ENCODE measurements at places on chromosomes 11 and 22.

- DNase-seq: no peak
These were observed 32.5 kb downstream of the CYB5R2 start for GRCh38 chr11:7640816-7641215.

DNA sequence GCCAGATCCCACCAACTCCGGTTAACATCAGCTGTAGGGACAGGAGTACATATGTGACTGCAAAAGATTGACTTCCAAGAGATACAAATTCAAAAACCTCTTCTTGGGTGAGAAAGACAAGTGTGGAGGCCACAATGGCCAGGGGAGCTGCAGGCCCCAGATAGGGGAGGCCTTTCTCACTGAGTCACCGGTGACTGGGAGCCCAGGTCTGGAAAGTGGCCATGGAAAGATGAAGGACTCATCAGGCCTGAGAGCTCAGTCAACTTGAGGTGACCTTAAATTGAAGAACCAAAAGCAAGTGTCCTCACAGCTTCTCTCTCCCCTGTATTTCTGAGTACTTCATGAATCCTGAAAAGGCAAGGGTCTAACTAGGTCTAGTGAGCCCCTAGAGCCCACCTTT lies 90.4 kb upstream of the CLPB start:
- no peak for DNase-seq

DNA sequence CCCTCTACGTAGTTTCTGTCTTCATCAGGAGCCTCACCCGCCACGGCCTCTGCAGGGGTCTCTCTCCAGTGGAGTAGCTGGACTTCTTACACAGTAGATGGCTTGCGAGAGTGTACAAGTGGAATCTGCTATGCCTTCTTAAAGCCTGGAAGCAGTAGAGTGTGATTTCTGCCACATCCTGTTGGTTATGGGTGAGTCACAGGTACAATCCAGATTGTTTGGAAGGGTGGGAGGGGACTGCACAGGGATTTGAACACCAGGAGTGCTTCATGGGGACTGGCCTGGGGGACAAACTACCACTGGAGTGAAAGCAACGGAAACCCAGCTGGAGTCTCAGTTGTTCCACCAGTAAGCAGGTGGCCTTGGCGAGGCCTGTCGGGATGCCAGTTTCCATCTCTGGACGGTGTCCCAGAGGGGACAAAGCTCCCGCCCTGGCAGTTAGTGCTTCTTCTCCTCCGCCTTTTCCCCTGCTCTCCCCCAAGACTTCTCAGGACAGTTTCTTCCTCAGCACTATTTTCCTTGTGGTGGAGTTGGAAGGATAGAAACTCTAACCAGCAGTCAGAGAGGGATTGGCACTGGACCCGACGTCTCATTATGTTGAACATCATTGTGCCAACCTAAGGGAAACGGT lies 85.0 kb upstream of the RCN1 start:
- no peak for DNase-seq

DNA sequence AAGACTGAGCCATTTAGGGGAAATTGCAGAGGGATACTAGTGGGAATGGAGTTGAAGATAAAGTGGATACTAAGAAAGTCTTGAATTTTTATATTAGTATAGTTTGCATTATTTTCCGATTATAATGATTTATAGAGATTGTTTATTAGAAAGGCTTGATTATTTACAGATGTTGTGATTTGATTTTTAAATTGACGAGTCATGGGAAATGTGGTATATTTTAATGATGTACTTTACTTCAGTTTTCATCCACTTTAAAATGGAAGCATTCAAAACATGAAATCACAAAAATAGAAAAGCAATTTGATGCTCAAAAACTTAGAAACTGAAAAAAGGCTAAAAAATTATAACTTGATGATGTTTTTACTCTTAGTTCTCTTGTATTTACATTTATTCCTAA lies 21.2 kb downstream of the USP47 start:
- DNase-seq: no peak

- DNase-seq: no peak
These were observed 5.4 kb downstream of the LMO1 start for GRCh38 chr11:8258289-8258688.

DNA sequence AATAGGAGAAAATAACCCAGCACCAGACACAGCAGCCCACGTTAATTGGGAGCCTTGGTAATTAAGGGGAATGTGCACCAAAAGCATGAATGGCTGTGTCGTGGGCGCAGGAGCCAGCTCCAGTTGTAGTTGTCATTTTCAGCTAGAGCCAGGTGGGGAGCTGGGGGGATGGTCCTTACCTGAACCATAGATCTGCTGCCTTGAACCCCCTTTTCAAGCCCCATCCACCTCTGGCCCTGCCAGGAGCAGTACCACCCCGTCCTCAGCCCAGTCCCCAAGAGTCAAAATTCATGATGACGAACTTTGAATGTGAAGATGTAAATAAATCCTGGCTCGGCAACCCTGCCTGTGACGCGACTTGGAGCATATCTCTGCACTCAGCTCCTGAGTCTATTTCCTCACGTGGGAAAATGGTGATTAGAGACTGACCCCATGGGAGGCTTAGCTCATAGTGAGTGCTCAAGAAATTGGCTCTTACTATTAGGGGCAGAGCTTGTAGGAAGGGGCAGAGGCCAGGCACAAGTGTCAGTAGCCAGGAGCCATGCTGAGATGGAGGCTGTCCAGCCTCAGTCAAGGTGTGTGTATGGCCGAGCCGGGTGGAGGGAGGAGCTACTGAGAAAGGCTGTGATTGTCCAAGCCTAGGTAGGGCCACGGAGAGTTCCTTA lies 794 bp upstream of the FXYD6 start:
- DNase-seq: no peak

DNA sequence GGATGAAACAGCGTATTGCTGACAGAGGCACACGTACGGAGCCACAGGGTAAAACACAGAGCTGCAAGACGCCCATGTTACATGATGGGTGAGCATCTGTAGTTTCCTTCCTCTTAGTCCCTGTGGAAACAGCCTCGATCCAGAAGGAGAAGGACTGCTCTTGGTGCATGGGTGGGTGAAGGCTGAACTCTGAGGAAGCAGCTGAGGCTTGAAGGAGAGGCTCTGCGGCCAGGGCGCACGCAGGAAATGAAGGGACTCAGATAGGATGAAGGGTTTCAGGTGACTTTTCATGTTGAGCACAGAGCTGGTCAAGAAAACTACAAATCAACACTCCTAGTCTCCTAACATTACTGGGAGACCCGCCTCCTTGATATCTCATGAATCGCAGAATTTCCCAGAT lies 65.7 kb upstream of the ADA2 start:
- DNase-seq: no peak

DNA sequence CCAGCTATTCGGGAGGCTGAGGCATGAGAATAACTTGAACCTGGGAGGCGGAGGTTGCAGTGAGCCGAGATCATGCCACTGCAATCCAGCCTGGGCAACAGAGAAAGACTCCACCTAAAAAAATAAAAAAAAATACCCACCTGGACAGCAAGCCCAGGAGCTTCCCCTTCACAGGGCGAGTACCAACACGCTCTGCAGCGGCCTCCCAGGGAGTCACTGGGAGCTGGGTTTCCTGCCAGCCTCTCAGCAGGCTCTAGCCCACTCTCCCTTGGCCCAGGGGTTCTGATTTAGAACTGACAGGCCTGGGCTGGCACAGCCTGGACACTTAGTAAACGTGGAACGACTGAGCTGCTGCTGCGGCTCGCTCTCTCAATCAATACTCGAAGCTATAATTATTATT lies 2.0 kb upstream of the CABP7 start:
- no peak for DNase-seq

DNA sequence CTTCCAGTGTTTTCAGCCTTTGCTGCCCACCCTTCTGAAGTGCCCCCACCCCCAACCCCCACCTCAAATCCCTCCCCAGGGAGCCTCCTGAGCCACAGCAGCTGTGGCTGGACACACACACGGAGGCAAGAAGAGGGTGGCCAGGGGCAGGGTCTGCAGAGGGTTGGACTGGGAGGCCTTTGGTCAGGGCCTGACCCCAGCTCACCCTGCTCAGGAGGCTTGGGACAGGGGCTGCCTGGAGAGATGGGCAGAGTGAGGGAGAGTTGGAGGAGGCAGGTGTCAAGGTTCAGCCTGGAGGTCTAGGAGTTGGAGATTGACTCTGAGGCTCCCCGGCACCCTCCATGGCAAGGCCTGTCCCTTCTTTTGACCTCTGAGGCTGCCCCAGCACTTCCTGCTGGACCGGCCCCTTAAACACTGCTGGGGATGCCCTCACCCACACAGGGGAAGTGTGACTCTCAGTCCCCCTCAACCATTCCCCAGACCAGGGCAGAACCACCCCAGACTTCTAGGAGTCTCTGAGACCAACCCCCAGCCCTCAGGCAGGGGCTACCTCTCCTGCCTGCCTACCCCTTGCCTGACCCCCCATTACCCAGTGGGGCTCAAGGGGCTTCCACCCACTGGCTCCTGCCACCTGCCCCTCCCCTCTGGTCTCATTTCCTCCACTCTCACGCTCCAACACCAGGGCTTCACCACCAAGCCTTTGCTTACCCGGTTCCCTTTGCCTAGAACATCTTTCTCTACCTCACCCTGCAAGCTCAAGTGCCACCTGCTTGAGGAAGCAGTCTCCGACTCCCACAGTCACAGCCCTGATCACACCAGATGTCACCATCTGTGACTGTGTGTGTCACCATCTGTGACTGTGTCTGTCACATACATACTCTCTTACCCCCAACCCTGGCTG lies 8.6 kb downstream of the ARAP1 start:
- no peak for DNase-seq

DNA sequence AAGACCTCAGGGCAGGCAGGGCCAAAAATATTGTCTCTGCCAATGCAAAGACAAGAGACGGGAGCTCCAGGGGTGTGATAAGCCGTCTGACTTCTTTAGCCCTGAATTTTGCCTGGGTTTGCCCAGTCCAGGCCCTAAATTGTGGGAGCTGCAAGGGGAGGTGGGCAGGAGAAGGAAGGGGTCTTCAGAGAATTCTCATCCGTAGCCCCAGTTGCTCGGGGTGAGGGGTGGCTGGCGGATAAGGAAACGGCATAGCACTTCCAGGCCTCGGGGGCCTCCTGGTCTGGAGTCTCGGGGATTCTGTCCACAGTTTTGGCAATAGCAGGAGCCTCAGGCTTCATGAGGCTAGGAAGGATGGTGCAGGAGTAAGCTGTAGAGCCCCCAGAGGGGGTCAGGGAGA lies 7.4 kb downstream of the CD5 start:
- DNase-seq: no peak

DNA sequence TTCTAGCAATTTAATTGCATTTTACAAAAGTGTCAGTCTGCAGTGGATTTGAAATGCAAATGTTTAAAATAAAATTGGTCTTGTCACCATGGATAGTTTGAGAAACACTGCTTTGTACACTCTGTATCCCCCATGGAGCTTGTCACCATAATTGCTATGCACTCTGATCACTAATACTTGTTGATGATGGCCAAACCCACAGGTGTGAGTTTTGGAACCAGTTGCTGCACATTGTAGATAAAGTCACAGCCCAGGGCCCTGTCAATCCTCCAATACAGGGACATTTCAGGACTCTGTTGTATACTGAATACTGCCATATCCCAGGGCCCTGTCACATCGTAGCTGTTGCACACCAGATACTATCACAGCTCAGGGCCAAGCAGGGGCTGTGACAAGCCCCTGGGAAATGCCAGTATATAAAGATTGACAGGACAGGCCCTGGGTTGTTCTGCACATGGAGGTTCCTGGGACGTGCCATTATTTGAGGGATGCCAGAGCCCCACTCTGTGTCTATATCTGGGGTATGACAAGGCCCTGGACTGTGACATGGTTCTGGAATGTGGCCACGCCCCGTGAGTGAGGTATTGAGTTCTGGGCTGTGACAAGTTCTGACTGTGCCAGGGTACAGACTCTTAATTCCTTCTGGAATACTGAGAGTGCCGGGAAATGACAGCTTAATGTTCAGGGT lies 27.9 kb upstream of the SMPD1 start:
- no peak for DNase-seq

- no peak for DNase-seq
These were observed 69.0 kb downstream of the WNT7B start for GRCh38 chr22:45907996-45908395.

GRCh38 chr11:57668434-57668782 lies 494 bp downstream of the ZDHHC5 start:
- DNase-seq: no peak

DNA sequence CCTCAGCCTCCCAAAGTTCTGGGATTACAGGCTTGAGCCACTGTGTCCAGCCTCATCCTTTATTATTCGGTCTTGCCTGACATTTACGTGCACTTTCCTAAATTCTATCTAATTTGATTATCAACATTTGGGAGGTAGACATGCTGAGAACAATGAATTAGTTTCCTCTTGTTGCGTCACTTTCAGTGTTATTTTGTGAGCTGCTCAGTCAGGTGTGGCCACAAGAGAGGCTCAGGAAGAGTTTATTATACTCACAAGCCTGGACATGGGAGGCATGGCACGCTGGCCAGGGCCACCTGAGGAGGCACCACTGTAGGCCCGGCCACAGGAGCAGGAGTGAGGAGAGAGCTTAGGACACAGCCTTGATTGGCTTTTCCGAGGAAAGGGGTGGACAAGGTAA lies 59.7 kb upstream of the RBFOX2 start:
- no peak for DNase-seq

DNA sequence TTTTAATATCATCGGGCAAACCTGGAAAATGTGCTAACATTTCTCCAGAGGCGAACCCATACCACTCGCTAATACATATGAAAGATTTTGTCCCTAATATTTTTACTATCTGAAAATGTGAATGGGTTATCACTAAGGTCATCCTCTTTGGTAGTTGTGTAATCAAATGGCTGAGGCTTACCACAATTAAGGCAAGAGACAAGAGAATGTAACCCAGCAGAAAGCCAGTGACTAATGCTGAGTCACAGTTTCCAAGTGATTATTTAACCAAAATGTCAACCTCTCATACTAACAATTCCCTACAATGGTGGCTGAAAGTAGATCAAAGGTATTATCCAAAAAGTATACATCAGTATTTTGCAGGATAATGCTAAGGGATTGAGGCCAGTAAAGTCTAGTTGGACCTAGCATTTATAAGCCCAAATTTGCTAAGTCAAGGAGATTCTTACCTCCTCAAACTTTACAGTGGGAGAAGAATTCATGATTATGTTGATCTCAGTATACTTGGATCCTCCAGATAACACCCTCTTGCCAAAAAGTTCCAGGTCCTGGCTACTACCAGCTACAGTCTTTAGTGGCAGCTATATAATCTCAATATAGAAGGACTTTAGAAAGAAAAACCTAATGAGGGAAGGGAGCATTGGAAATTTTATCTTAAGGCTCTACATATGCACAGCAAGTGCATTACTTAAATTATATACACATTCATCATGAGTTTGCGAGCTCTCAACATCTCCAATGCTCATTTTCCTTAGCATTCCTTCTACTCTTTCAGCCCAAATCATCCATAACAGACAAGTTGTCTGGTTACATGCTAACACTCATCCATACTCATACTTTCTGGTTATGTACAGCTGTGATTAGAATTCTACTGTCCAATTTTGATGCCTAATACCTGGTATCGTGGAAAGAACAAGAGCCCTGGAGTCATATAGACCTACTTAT lies 25.4 kb downstream of the SIK3 start:
- no peak for DNase-seq

- DNase-seq: no peak
These were observed 17.5 kb upstream of the SHISAL1 start for GRCh38 chr22:44330188-44330743.
